ENCODE measurements at places on chromosomes 11 and 22.

GRCh38 chr11:82873919-82874333 is 26.3 kb downstream of the PRCP start:
- DNase-seq, result no peak

GRCh38 chr22:47035425-47035881 is 273.0 kb downstream of the TBC1D22A start:
- no peak for DNase-seq

DNA sequence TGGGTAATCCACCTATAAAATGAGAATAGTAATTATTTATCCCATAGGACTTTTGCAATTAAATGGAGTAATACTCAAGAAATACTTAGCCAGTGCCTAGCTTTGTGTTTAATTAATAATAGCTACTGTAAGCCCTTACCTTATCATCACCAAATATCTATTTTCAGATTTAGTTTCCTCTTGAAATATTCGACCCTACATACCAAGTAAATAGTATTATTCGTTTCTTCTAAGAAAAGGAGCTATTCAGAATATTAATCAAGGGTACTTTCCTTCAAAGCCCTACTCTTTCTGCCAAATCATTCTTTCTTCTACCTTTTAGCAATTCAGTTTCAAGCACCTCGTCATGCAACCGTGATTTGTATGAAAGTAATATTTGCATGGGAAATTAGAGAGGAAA is 6.7 kb downstream of the FBXO3 start:
- no peak for DNase-seq

GRCh38 chr11:132564091-132564885 is 968.0 kb downstream of the OPCML start:
- no peak for DNase-seq

DNA sequence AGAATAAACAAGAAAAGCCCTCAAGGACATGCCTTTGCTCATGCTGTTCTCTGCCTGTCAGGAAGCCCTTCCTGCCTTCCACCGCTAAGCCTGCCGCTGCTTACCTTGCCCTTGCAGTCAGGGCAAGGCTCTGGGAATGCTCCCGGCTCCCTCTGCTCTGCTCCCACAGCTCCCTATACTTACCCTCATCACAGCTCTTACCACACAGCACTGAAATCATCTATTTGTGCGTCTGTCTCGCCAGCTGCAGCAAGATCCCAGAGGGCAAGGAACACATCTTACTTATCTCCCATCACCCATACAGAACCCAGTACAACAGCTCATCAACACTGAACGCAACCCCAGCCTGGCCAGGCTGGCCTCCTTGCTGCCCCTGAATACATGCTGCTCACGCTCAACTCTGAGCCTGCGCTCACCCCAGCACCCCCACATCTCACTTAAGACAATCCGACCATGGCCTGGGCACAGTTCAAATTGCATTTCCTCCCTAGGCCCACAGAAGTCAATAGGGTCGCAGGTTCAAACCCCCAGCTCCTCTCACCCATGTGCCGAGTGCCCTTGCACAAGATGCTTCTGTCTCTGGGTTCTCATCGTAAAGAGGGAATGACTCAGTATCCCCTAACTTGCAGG is 161.8 kb downstream of the IGLL1 start:
- DNase-seq, result no peak

- no peak for DNase-seq
Measured at GRCh38 chr11:91404344-91404743, 820.3 kb upstream of the FAT3 start.

- DNase-seq, result no peak
Measured at GRCh38 chr11:12284316-12285050, 92.9 kb upstream of the PARVA start.

DNA sequence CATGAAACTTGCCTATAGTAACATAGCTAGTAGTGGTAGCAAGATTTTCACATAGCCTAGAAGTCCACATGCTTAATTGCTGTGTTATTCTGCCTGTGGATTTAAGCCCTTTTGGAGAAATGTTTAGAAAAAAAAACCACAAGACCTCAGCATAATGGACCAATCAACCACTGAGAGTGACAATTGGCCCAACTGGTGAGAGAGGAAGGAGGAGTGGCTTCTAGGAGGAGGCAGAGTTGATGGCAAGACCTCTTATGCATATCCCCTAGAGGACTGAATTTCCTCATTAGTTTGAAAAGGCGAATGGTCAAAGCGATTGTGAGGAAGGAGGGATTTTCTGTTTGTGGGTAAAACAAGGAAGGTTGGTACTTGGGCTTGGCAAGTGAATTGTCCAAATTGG is 30.6 kb downstream of the NNMT start:
- no peak for DNase-seq

GRCh38 chr11:96279896-96280290 is 63.1 kb downstream of the MAML2 start:
- no peak for DNase-seq

DNA sequence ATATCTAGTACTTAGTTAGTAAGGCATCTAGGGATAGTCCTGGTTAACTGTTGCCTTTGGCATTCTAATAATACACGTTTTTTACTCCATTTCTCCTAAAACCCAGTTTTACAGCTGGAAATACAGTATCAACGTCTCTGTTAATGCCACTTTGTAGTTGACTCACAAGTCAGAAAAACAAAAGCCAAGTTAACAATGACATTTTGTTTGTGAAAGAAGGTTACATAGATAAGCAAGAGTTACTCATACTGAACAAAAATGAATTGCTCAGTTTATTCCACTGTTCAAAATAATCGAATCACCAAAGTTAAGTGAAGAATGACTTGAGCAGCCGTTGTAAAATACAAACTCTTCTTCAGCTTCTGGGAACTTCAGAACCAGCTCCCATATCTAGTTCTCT is 540.3 kb downstream of the ETS1 start:
- DNase-seq, result no peak

DNA sequence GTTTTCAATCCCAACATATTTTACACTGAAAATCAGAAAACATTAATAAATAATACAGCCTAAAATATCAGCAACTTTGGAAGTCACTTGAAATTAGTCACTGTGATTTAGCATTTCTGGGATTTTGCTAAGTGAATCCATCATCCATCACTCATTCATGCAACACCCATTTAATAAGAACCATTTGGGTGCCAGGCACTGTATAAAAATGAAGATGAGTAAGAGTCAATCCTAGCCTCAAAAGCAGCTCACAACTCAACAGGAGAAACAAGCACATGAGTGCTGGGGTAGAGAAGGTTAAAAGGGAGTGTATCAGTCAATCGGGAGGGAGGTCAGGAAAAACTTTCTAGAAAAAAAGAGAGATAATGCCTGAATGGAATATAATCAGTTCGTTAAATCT is 77.9 kb downstream of the PGR start:
- no peak for DNase-seq

DNA sequence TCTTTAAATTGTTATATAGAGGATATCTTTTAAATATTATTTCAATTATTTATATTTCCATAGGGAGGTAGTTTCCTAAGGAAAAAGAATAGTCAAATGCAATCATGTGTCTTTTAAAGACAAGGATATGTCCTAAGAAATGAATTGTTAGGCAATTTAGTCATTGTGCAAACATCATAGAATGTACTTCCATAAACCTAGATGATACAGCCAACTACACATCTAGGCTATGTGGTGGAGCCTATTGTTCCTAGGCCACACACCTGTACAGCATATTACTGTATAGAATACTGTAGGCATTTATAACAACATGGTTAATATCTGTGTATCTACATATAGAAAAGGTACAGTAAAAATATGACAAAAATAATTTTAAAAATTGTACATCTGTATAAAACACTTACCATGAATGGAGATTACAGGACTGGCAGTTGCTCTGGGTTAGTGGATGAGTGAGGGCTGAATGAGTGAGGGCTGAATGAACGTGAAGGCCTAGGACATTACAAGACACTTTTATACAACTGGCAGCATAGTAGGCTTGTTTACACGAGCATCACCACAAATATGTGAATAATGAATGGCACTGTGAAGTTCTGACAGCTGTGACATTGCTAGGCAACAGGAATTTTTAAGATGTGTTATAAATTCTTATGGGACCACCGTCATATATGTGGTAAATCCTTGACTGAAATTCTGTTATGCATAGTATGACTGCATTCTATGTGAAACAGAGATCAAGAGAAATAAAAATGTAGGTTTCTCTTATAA is 1879.0 kb upstream of the RAG2 start:
- DNase-seq, result no peak

- no peak for DNase-seq
Measured at GRCh38 chr11:69369210-69369825, 75.4 kb downstream of the MYEOV start.

DNA sequence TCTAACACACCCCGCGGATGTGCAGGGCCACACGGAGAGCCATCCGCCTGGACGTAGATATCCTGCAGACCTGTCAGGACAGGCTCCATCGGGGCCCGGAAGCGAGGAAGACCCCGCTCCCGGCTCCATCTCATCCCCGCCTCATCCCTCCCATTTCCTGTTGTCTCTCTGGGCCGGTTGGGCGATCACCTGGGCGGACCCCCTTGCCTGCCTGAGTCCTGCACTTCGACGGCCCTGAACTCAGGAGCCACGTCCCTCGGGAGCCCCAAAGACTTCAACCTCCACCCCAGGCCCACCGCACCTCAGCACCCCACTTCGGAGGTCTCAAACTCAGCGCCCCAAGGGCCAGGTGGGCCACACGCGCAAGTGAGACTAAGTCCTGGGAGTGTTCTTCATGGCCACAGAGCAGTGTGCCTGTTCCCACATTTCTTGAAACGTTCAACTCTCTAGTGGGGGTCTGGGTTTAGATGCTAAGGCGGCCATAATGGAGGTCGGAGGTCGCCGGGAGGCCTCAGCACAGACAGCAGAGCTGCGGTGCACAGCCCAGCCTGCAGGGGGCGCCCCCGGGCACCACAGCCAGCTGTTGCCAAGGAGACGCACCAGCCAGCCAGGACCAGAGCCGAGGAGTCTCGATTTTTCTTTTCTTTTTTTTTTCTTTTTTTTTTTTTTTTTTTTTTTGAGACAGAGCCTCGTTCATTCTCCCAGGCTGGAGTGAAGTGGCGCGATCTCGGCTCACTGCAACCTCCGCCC is 26.0 kb upstream of the FADD start:
- DNase-seq, result peak; percentile 40

GRCh38 chr11:30345644-30346043 is 22.7 kb downstream of the ARL14EP start:
- DNase-seq, result no peak

DNA sequence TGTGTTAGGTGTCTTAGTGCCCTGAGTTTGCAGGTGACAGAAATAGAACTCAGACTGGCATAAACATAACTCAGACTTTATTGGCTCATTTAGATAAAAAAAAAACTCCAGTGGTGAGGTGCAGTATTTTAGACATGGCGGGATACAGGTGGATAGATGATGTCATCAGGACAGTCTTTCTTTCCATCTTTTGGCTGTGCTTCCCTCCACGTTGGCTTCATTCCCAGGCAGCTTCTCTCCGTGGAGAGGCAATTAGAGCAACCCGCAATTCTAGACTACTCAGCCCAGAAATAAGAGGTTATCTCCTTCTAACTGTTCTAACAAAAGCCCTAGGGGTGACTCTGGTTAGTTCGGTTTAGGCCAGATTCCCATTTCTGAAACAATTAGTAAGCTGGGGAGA is 40.5 kb downstream of the NCAM1 start:
- no peak for DNase-seq

DNA sequence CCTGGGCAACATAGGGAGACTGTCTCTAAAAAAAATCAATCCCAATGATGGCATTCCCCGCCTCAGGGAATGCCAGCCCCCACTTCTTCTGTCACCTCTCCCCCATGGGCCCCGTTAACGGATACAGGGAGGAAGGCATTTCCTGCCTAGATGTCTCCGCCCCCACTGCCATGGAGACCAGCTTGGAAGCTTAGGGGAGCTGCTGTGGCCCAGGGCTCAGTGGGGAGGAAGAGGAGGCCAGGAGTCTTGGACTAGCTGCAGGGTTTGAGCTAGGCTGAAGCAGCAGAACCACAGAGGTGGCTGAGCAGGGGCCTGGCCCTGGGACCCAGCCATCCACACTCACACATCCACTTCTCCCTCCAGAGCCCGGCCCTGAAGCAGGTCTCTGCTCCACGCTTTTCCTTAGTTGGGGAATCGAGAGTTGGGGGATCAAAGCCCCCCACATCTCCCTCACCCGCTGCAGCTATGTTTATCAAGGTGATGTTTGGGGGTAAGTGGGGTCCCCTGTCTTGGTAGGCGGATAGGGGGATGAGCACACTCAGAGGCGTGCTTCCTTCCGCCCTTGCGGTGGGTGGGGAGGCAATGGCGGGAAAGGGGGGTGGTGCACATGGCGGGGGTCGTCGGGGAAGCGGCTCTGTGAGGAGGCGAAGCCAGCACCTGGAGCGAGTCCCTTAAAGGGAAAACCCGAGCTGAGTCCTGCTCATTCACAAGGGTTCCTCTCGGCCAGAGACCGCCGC is at the start of gene C22orf15:
Gene C22orf15 (plus strand): TSS at position 149 of the 737 bp plus-strand sequence. CDS start 317 bp downstream, at position 466.
- DNase-seq, result no peak

- no peak for DNase-seq
Measured at GRCh38 chr11:16406226-16406625, 49.9 kb upstream of the SOX6 start.

GRCh38 chr11:63961608-63962412 is 12.6 kb upstream of the COX8A start:
- DNase-seq, result no peak

GRCh38 chr11:24437123-24437522 is 59.7 kb upstream of the LUZP2 start:
- no peak for DNase-seq

- no peak for DNase-seq
Measured at GRCh38 chr11:117316197-117316961, at the start of gene BACE1. TSS of gene BACE1 (minus strand) at chr11:117316256. CDS start at chr11:117315795, 461 bp downstream.

DNA sequence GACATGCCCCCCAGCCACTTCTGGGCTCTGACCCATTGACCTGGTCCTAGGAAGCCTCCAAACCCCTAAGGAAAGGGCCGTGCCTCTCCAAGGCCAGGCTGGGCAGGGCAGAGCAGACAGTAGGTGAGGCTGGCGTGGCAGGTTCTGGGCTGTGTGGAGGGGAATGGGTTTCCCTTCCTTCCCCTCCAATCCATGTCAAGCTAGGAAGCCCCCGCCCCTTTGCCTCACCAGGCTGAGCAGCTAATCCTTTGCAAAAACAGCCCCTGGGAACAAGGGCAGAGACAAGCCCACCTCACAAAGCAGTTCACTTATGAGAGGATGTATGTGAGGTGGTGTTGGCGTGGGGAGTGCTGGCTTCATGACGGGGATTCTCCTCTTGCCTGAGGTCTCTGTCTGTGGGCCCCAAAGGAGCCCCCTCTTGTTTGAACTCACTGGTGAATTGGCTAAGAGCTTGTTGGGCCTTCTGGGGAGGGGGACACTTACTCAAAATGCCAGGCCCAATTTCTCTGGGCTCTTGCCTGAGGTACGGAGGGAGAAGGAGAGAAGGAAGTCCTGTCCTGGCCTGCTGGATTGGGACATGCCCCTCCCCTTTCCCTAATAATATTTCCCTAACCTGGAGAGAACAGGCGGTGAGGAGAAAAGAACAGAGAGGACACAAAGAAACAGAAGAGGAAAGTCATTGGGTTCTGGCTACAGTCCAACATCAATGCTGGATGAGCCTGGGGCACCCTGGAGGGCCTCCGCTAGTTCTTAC is 1.6 kb upstream of the TRIM29 start:
- no peak for DNase-seq

- no peak for DNase-seq
Measured at GRCh38 chr22:48147404-48147803, 1385.0 kb downstream of the TBC1D22A start.

GRCh38 chr11:19680829-19681368 is 31.7 kb upstream of the NAV2 start:
- DNase-seq, result no peak
